ENCODE measurements at places on chromosomes 1 and 21.
A peak's percentile ranks its signal among the peaks of the same experiment; 100 is the strongest.

DNA sequence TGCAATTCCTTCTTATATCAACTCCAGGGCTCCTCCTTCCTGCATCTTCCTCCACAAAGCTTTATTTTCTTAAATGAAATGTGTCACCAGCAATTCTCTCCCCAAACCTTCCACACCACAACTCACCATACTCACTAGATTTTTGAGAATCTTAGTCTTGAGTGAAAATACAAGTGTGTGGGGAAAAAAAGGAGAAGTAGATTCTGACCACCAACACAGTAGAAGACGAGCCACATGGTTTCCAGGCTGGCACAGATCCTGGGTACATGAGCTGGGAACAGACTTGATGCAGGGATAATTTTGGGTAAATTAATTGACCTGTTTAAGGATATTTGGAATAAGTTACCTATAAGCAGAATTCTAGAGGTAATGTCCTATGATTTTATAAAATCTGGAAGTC, 72.8 kb upstream of the KCNJ15 start:
- no peak for DNase-seq

GRCh38 chr1:181398544-181398943, 84.8 kb upstream of the CACNA1E start:
- DNase-seq = no peak

DNA sequence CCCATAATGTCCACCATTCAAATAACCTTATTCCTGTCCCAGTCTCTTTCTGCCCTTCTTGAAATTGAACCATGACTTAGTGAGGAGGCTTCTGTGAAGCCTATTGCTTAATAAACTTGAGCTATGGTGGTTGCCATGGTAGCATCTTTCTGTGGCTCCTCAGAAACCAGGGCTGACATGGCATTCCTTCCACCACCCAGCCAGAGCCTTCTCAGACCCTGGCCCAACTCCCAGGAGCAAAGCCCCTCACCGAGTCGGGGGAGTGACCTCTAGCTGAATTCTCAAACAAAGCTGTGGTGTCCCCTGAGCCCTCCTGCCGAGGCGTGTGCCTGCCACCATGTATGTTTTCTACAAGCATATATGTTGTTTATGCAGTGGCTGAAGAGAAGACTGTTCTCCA, 259.1 kb downstream of the CACNA1E start:
- no peak for DNase-seq

GRCh38 chr1:202075389-202075788, 47.3 kb upstream of the GPR37L1 start:
- no peak for DNase-seq

- no peak for DNase-seq
Observed at GRCh38 chr1:79551321-79551720, 544.8 kb upstream of the ADGRL4 start.

DNA sequence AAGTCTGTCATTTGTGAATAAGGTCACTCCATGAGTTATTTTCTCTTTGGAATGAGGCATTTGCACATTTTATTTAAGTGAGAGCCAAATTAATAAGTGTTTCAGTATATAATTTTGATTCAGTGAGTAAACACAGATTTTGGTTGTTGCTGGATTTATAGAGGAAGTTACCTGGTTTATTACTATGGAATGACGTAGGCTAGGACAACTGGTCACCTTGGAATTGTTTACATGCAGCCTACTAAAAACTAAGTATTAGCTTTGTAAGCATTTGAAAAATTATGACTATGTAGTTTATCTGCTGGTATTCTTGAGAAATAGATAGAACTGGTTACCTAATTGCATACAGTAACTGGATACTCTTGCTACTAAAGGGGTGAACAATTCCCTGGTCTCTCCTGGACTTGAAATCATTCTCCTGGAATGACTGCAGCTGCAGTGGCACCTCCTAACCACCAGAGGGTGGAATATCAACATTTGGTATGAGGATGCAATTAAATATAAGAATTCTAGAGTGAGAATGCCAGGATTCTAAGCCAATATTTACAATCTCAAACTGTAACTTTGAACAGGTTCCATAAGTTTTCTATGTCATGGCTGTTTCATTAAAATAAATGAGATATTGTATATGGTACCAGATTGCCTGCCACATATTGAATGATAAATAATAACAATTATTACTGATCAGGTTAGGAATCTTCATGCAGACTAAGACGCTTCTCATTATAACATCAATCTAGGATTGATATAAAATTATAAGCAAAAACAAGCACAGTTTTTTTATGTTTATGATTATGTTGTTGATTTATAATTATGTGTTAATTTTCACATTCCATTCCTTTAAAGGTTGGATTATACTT, 3.5 kb upstream of the KRTAP27-1 start:
- DNase-seq = no peak

GRCh38 chr1:43069461-43070050, 102.5 kb downstream of the EBNA1BP2 start:
- DNase-seq = no peak

- DNase-seq = peak; percentile 68
Observed at GRCh38 chr1:195096051-195096521, 1512.2 kb downstream of the KCNT2 start.

DNA sequence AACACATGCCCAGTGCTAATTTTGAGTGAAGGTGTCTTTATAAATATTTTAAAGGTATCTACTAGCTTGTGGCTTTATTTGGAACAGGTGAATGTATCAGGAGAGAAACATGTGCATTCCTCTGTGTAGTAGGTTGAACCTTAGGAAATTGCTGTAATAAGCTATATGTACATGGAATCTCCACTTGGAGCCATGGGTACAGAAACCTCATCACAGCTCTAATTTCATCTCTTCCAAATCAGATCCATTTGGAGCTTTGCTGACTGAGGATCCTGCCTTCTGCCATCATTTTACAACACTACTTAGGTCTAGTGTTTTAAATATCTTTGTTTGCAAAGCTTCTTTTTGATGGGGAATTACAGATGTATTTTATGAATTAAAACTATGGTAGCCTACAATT, 2.1 kb downstream of the KCNK2 start:
- DNase-seq = no peak

DNA sequence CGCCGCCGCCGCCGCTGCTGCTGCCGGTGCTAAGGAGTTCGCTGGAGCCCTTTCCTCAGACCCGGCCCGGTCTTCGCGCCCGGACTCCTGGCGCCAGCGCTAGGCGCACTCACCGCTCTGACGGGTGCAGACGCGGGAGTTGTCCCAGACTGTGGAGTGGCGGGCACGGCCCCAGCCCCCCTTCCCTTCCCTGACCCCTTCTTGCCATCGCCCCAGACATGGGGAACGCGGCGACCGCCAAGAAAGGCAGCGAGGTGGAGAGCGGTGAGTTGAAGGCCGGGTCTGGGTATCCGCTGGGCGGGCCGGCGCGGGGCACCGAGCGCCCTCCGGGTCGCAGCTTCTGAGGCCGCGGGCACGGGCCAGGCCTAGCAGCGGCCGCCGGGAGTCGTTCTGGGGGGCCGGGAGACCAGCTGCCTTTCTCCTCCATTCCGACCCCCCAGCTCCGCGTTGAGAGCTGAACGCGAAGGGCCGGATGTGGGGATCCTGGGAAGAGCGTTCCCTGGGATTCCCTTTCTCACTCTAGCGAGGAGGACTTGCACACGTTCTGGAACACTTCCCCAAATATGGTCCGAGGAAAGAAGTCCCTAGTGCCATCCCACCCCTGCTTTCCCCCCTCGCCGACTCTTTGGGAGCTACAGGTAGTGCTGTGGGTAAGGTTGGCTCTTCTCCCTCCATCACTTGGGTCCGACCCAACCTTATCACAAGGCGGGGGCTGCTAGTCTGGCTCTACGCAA, 65.8 kb upstream of the PRKACB start:
- peak; percentile 90 for DNase-seq

- DNase-seq = no peak
Observed at GRCh38 chr1:96525657-96526557, 195.7 kb upstream of the PTBP2 start.

DNA sequence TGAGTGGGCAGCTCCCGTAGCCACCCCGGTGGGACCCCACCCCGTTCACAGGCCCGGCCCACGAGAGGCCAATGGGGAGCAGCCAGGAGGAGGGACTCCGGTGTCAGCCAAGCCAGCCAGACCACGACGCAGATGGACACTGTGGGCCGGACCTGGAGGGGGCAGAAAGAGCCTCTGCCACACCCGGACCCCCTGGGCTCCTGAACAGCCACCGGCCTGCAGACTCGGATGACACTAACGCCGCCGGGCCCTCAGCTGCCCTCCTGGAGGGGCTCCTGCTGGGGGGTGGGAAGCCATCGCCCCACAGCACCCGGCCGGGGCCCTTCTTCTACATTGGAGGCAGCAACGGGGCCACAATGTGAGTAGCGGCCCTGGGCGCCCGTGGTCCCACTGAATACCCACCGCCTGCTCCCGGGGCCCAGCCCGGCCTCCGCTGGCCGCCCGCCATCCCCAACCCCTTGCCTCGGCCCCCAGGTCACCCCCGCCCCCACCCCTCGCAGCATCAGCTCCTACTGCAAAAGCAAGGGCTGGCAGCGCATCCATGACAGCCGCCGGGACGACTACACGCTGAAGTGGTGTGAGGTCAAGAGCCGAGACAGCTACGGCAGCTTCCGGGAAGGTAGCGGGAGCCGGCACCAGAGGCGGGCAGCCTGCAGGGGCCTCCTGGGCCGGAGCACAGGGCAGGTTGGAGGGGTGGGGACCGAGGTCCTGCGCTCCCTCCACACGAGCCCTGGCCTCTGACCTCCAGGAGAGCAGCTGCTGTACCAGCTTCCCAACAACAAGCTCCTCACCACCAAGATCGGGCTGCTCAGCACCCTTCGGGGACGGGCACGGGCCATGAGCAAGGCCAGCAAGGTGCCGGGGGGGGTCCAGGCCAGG, 6.5 kb downstream of the TTLL10 start:
- DNase-seq = peak; percentile 89

DNA sequence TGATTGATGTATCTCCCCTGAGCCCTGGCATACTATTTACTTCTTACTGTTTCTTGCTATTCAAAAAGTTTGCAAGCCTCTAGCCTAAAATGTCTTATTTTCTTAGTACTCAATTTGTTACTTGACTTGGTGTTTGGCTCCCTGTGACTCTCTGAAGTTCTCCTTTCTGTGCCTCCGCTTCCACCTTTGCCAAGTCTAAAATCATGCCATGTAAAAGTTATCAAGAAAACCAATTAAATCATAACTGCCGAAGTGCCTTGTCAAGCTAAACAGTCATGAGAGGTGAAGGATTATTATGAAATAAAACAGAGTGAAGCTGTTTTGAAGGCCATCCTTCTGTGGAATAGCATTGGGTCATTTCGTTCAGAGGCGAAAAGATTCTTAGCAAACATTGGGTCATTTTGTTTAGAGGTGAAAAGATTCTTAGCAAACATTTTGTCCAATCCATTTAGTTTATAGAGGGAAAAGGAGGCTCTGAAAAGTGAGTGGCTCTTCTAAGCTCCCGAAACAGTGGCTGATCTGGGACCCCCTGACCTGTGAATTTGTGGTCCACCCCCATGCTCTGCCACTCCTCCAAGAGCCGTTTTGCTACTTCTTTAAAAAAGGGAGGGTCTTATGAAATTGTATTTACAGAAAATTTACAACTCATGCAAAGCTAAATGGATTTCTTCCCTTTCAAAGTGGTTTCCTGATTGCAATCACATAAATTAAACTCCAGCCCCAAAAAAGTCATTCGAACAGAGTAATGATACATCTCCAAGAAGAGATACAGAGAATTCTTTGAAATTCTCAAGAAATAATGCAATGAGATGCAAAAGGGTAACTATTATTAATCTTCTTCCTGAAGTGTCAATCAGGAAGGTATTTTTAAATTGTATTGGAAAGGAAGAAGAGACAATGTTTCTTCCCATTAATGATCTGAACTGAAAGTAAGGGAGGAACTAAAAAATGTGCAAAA, 141.4 kb downstream of the RUNX1 start:
- no peak for DNase-seq
